ENCODE measurements at places on chromosomes 3 and 15.

DNA sequence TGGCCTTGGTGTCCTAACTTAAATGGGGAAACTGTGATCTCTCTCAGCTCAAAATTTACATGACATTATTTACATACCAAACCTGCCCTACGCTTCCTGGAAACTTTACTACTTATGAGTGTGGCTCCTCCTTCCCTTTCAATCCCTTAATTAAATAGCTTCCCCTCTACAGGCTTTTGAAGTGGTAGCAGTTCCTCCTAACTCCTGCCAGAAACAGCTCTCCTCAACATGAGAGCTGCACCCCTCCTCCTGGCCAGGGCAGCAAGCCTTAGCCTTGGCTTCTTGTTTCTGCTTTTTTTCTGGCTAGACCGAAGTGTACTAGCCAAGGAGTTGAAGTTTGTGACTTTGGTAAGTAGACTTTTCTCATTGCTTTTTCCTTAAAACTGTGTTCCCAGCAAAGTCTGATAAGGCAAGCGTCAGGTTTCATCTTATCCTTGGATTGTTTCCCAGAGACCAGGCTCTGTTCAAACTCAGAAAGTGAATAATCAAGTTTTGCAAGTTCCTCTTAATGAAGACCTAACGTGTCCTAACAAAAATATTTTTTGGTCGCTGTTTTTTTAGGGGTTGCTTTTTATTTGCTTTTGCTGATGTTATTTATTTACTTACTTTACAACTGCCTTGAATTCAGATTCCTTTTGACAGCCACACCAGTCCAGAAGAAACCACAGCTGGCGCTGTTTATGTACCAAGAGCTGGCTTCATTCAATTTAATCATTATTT is at the start of gene ACP3:
TSS of gene ACP3 (plus strand) at position 179 of the 720 bp plus-strand sequence. CDS start at position 229, 50 bp downstream.
- no peaks in the 10 kb centered on the region for H3K36me3 ChIP-seq
- H3K27ac ChIP-seq, result no peak within 1 kb of the TSS
- peaks cover 5% of the 10 kb centered on the region for H3K4me1 ChIP-seq
- no peak within 1 kb of the TSS for H3K4me3 ChIP-seq

DNA sequence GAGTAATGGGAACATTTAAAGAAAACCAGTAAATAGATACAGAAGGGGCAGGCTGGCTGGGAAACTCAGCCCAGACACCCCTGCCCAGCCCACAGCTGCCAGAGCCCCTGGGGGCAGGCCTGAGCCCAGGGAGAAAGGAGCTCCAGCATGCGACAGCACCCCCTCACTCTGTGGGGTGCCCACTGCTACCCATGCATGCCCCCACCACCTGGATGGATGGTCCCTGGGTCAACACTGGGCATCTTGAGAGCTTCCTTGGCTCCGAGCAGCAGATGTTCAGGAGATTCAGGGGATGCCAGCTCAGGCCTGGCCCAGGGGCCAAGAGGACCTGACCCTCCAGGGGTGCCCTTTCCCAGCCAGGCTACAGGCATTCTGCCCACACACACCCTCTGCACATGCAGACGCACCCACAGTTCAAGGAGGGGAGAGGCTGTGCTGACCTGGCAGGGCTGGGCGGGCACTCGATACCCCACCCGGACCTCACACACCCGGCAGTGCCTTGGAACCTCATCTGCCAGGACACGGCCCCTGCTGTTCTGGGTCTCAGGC is 31.5 kb downstream of the PTH1R start:
- H3K4me1 ChIP-seq, result no peaks in the 10 kb centered on the region
- peaks cover 5% of the 10 kb centered on the region for H3K27me3 ChIP-seq
- H3K4me3 ChIP-seq, result no peak overlapping the region
- no peak overlapping the region for H3K27ac ChIP-seq
- H3K36me3 ChIP-seq, result no peaks in the 10 kb centered on the region

DNA sequence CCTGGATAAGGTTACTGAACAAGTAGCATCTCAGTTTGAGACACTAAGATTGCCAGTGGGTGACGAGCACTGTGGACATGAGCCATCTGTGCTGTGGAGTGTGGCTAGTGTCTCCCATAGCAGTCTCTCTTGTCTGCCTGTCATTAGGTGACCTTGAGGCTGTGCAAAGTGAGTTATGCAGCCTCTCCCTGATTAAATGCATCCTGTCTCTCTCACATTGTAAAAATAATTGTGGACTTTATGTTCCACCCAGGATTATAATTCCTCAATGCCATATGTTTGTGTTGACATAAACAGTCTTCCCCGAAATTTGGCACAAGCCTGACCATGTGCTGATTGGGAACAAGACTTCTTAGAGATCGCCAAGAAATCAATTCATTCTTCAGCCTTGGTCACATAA is 168.9 kb downstream of the MYRIP start:
- DNase-seq, result no peak
- H3K36me3 ChIP-seq, result no peaks in the 10 kb centered on the region

DNA sequence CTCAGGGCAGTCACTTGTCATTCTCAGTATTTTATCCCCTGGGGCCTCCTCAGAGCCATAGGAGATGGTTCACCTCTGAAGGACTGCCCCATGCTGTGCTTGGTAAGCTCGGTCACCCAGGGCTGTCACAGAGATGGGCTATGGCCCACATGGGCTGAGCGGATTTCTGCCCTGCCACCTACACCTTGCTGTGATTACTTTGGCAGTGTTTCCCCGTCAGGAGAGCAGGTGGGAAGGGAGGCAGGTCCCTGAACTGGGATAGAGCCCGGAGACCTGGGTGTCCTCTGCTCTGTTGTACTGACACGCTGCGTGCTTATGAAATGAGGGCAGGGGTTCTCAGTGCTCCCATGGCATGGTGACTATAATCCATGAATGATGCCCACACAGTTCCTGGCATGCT is 48.9 kb downstream of the APBA2 start:
- DNase-seq, result no peak
- H3K4me1 ChIP-seq, result peaks cover 20% of the 10 kb centered on the region
- no peak overlapping the region for H3K27ac ChIP-seq
- peaks cover 10% of the 10 kb centered on the region for H3K27me3 ChIP-seq

- H3K4me1 ChIP-seq, result no peaks in the 10 kb centered on the region
- H3K27me3 ChIP-seq, result no peaks in the 10 kb centered on the region
- no peak overlapping the region for H3K27ac ChIP-seq
- H3K4me3 ChIP-seq, result no peak overlapping the region
- no peaks in the 10 kb centered on the region for H3K36me3 ChIP-seq
- no peak for DNase-seq
Observed at GRCh38 chr15:61393524-61393923, 164.4 kb upstream of the RORA start.
